Stimulated activated CD4-positive, alpha-beta T cell treated with anti-CD3 and anti-CD28 coated beads, TNF-alpha, amount 100 ng/mL, for 48 hours (primary cell): ENCODE measurements at places on chromosomes 11 and 22.

GRCh38 chr11:1087279-1087960 lies 12.7 kb downstream of the MUC2 start:
- no peak for DNase-seq

GRCh38 chr11:41116970-41117369 lies 342.5 kb downstream of the LRRC4C start:
- no peak for DNase-seq

GRCh38 chr11:116581349-116581748 lies 191.4 kb downstream of the BUD13 start:
- DNase-seq, result no peak

DNA sequence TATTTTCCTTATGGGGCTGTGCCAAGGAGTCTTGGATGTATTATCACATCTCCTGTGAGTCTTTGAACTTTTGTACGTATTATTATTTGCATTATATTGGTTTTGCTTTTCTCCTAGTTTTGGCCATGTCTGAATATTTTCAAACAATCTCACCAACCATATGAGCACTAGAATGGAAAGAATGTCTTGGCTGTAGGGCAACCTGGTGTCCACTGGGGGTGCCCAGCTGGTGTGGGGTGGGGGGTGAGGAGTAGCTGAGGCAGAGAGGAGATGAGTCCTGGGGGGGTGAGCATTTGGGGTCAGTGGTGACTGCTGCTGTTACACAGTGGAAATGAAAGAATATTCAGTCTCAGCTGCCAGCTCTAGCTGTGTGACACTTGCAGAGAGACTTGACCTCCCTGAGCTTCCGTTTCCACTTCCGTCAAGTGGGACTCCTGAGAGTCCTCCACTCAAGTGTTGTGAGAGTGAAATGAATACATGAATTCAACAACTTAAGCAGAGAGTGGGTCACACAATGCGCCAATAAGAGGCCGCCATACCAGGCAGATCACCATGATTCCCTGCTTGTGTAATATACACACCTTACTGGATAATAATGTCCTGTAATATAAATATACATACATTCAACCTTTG lies 12.7 kb upstream of the PVALB start:
- DNase-seq, result no peak

GRCh38 chr11:89922195-89922660 lies at the start of gene TRIM49D1:
TRIM49D1 (minus strand) TSS chr11:89922245; CDS start chr11:89917710, 4,535 bp downstream.
- no peak for DNase-seq

DNA sequence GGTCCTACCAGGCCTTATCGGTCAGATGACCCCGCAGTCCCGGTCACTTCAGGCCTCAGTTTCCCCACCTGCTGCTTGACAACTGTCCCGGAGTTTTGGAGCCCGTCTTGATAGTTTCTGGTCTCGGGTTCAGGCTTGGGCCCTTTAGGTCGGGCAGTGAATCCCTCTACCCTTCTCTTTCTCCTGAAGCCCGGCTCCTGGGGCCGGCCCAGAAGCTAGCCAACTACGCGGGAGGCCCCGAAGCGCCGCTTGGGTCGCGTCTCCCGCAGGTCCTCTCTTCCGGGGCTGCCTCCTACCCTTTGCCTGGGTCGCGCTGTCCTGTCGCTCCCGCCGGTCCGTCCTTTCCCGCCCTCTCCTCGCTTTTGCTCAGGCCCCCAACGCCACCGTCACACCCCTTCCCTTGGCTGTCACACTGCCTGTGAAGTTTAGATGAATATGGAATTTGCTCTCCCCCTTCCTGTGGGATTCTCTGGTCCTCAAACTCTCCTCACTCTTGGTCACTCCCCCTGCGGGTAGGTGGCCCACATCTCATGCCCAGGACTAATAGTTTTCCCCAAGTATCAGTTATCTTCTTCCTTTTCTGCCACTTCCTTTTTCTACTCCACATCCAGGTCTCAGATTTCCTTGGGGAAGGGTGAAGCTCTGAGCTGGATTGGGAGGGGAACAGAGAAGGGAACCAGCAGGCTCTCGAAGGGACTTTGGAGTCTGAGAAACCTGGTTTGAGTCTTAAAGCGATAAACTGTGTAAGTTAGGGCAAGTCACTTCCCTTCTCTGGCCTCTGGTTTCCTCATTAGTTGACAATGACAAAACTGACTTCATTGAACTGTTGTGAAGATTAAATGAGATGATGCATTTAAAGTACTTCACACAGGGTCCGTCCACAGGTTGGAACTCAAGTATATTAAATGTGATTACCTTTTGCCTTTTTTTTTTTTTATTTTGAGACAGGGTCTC lies 790 bp downstream of the RAB1B start:
- no peak for DNase-seq

DNA sequence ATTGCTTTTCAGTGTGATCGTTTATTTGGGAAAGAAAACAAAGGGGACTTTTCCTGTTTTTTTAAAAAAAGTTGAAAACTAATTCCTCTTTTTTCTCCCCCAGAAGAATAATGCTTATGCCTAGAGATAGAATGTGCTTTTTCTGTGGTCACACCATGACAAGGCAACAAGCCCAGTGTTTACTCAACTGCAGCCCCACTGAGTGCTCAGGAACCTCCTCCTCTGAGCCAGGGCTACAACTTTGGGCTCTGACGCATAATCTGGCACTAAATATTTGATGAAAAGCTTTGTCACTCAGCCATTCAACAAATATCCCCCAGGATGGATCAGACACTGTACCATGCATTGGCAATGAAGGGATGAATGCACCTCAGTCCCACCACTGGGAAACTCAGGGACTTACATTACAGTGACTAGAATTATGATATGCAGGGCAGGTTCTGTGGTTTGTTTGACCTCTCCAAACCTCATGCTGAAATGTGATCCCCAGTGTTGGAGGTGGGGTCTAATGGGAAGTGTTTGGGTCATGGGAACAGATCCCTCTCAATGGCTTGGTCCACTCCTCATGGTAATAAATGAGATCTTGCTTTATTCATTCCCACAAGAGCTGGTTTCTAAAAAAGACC lies 155.9 kb downstream of the CCDC34 start:
- DNase-seq, result no peak

DNA sequence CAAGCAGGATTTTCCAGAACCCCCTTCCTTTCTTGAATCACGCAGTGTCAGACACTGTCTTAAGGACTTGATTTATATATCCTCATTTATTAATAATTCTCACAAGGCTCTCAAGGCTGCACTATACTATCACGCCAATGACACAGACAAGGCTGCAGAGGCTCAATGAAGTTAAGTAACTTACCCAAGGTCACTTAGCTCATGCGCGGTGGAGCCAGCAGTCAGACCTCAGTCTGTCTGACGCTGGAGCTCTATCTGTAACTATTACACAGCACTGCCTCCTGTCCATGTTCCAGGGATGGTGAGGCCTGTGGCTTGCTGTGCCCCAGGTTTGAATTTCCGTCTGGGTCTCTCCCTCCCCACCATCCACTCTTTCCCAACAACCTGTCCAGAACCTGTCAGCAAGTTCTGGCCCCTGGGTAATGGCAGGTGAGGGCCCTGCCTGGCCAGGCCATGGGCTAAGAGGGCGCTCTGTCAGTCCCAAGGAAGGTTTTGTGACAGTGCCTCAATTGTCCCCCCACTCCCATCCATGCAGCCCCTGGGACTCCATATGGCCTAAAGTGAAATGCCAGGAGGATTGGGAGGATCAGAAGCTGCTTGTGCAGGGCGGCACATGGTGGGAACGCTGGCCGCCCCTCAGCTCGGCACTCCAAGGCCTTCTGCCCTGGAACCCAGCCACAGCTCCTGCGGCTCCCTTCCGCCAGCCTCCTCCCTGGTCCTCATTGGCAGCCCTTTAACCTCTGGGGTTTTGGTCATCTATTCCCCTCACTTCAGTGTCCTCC lies 8.6 kb downstream of the KCNC1 start:
- no peak for DNase-seq

- DNase-seq, result no peak
These were observed 18.4 kb upstream of the MYOD1 start for GRCh38 chr11:17700991-17701390.

GRCh38 chr11:12750181-12750580 lies 76.0 kb downstream of the TEAD1 start:
- DNase-seq, result no peak

- DNase-seq, result no peak
These were observed 6.9 kb upstream of the GAL start for GRCh38 chr11:68677432-68677831.

DNA sequence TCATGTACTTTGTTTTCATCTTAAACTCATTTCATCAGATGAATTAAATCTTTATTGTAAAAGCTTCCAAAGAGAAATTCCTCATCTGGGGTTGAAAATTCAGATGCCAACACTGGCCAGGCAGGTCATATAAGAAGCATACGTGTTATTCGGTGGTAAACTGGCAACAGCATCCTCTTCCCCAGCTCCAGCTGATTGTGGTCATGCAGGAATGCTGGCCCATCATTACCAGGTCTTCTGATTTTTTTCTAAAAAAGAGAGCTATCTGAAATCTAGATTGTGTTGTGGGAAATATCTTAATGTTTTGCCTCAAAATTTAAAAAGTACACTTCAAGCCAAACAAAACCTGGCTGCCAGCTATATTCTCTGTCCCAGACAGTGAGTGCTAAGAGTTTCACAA lies 53.6 kb downstream of the ARFGAP2 start:
- DNase-seq, result no peak

DNA sequence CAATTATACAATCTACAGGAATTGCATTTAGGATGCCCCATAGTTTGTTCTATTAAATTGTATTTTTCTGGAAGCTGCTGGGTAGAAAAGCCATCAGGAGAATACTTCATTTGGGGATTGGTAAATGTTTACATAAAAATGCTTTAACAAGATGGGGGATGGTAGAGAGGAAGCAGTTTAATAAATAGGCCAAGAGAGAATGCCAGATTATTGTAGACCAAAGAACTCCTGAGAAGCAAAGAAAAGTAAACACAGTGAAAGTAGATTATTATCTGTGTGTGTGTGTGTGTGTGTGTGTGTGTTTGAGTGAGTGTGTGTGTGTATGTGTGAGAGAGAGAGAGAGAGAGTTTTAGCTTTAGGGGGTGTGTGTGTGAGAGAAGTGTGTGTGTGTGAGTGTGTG lies 820.4 kb upstream of the CCDC90B start:
- no peak for DNase-seq

GRCh38 chr11:125679397-125679796 lies 1.2 kb downstream of the ACRV1 start:
- no peak for DNase-seq

- DNase-seq, result no peak
These were observed 8.0 kb downstream of the CSNK2A3 start for GRCh38 chr11:11345099-11345498.

- DNase-seq, result no peak
These were observed 113.0 kb downstream of the ATXN10 start for GRCh38 chr22:45784357-45785277.

DNA sequence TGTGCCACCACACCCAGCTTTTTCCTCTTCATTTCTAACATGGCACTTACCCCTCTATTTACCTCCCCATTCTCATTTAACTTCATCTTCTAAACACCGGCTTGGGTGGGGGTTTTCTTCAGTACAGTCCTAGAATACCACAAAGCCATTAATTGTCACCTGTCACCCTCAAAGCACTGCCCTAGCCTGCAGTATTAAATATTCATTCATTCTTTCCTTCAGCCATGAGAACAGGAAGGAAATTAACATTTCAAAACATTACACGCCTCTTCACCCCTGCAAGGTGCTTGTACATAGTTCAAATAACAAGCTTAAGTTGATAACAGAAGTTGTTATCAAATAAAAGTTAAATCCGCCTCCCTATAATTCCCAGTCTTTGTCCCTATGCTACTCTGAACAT lies 10.7 kb upstream of the VPS37C start:
- DNase-seq, result no peak

DNA sequence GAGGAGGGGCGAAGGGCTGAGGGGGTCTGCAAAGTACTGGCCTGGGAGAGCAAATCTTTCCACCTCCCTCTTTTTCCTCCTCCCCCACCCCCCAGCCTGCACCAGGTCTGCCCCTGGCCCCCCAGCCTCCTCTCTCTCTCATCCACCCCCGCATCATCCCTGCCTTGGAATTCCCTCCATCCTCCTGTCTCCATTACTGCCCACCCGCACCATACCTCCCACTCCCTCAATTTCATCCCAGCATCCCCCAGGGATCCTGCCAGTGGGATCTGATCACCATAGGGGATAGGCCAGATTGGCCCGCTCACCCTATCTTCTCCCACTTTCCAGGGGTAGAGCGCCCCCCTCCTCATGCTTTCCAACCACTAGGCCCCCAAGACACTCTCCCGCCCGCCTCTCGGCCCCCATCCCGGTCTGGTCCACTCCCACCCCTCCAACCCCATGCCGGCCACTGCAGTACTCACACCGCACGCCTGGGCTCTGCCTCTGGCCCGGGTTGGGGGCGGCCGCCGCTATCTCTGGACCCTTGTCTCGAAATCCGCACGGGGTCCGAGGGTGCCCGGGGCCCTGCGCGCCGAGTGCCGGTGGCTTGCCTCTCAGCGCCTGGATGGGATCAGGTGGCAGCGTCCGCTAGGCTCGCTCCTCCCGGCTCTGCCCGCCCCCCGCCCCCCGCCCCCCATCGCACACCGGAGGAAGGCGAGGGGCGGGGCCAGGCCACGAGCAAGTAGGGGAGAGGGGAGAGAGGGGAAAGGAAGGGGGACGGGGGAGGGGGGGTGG lies at the start of gene GAL3ST3:
GAL3ST3 (minus strand) TSS at position 615 of the 777 bp plus-strand sequence. CDS start 3,746 bp downstream, outside the sequence.
- DNase-seq, result no peak

- DNase-seq, result no peak
These were observed 94.4 kb downstream of the SCN3B start for GRCh38 chr11:123560006-123560405.

- no peak for DNase-seq
These were observed 161.9 kb downstream of the C11orf91 start for GRCh38 chr11:33538726-33539125.

GRCh38 chr11:94700622-94701021 lies 67.5 kb upstream of the AMOTL1 start:
- no peak for DNase-seq

GRCh38 chr11:94046796-94047195 lies 25.6 kb downstream of the HEPHL1 start:
- no peak for DNase-seq

DNA sequence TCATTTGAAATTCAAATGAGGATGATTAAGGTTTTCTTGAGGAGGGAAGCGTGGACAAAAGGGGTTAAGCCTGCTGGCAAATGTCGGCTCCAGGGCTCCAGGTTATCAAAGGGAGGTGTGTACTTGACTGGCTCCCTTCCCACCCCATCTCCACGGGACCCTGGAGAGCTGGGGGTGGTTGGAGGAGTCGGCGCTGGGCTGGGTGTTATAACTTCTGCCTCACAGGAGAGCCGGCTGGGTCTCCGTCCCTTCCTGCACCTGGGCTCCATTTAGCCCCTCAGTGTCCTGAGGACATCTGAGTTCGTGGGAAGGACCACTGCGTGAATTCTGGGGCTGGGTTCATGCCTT lies 15.6 kb downstream of the POU2F3 start:
- no peak for DNase-seq
